Activated T-cell treated with anti-CD3 and anti-CD28 coated beads for 1 hour (primary cell): ENCODE measurements at places on chromosomes 2 and 18.

GRCh38 chr2:221446140-221446539, 126.0 kb downstream of the EPHA4 start:
- no peak for DNase-seq

- DNase-seq = no peak
Measured at GRCh38 chr2:148173168-148173567, 152.3 kb downstream of the MBD5 start.

GRCh38 chr18:22964722-22965121, 31.6 kb downstream of the RBBP8 start:
- DNase-seq = no peak

GRCh38 chr18:60664736-60665135, 292.2 kb upstream of the MC4R start:
- DNase-seq = no peak

DNA sequence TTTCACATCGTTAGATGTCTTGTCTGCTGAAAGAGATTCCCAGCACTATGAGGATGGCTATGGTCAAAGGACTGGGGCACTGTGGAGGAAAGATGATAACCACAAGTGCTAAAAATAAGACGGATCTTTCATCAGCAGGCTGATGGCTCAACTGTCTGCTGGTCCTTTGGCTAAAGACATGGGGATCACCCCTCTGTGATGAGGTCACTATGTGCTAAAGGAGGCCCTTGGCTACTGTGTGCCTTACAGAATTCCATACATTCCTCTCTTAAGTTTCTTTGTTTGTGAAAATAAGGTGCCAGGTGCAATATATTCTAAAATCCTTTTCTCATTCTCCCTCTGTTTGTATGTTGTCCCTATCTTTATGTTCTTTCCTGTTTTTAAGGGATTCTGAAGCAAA, 39.7 kb upstream of the LYPD6 start:
- no peak for DNase-seq

DNA sequence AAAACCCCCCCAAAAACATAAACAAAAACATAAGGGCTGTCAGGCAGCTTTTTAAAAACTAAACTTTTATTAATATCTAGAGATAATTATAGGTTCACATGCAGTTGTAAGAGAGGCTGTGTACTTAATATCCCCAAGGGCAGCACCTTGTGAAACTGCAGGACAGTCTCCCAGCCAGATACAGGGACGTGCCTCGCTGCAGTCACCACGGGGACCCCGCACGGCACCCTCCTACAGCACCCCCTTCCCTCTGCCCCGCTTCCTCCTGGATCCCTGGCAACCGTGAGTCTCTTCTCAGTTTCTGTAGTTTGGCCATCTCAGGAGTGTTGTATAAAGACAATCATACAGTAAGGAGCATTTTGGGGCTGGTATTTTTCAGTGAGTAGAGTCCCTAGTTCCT, 6.8 kb upstream of the COLEC11 start:
- no peak for DNase-seq
